ENCODE measurements at places on chromosomes 1 and 21.
A peak's percentile ranks its signal among the peaks of the same experiment; 100 is the strongest.

DNA sequence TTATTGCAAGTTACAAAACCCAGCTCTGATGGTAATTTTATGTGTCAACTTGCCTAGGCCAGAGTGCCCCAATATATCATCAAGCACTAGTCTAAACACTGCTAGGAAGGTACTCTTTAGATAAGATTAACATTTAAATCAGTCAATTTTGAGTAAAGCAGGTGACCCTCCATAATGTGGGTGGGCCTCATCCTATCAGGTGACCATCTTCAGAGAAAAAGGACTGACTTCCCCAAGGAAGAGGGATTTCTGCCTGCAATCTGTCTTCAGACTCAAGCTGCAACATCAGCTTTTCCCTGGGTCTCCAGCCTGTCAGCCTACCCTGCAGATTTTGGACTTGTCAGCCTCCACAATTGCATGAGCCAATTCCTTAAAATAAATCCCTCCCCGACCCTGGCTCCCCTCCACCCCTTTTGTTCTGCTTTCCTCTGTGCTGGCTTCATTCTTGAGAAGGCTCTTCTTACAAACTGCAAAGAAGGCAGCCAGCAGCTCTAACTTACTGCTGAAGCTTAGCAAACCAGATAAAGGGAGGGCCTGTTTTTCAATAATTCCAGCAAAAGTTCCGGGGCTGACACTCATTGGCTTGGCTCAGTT lies 56.4 kb upstream of the RUNX3 start:
- DNase-seq, result no peak

GRCh38 chr1:225848030-225848955 lies 33.9 kb downstream of the TMEM63A start:
- DNase-seq, result no peak

DNA sequence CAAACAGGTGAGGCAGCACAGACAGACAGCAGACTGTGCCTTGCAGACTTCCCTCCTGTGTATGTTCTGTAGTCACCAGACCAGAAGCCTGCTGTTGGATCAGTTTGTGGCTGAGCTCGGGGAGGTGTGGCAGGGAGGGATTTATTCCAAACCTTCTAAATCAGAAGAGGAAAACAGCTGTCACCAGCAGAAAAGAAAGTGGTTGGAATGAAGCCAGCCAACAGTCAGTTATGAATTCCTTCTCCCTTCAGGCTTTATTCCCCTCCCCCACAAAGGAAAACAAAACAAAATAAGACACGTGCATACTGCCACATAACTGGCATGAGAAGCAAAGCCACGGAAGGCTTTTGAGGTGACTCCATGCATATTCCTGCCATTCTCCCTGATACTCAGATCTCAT lies 19.0 kb upstream of the PIGV start:
- no peak for DNase-seq

DNA sequence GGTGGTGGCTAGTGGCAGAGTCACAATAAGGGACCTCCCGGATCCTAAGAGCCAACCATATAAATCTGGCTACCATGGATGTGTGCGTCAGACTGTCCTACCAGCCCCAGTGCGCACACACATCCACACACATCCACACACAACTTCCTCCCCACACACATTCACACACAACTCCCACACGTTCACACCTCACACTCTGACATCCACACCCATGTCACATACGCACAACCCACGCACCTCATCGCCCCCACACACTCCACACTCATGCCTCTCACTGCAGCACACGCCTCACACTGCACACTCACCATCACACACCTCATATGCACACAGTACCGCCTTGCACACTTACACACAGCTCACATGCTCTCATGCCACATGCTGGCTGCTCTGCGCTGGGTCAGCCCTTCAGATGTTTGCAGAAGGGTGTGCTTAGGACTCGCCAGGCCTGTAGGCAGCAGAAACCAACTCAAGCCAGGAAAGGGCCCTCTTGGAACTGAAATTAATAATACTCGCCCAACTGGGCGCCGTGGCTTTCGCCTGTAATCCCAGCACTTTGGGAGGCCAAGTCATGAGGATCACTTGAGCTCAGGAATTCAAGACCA lies 3.0 kb downstream of the LDLRAD2 start:
- DNase-seq, result no peak

DNA sequence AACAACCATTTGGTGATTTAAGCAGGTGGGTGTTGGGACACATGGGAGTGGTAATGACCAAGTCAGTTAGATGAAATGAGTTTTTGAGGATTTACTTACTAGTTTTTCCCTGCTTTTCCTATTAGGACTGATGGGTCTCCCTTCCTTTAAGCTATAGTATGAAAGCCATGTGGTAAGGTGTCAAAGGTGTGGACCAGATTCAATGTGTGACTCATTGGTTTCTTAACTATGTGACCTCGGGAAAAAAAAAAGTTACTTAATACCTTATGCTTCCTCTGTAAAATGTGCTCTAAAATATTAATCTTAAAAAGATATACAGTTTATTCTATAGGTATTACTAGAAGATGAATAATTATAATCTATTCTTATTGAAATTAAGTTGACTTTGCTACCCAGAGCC lies 93.7 kb downstream of the DUSP10 start:
- DNase-seq, result no peak

GRCh38 chr1:114079596-114080190 lies 74.0 kb downstream of the SYT6 start:
- DNase-seq, result no peak

GRCh38 chr21:18387994-18388393 lies 15.6 kb downstream of the TMPRSS15 start:
- DNase-seq, result no peak

DNA sequence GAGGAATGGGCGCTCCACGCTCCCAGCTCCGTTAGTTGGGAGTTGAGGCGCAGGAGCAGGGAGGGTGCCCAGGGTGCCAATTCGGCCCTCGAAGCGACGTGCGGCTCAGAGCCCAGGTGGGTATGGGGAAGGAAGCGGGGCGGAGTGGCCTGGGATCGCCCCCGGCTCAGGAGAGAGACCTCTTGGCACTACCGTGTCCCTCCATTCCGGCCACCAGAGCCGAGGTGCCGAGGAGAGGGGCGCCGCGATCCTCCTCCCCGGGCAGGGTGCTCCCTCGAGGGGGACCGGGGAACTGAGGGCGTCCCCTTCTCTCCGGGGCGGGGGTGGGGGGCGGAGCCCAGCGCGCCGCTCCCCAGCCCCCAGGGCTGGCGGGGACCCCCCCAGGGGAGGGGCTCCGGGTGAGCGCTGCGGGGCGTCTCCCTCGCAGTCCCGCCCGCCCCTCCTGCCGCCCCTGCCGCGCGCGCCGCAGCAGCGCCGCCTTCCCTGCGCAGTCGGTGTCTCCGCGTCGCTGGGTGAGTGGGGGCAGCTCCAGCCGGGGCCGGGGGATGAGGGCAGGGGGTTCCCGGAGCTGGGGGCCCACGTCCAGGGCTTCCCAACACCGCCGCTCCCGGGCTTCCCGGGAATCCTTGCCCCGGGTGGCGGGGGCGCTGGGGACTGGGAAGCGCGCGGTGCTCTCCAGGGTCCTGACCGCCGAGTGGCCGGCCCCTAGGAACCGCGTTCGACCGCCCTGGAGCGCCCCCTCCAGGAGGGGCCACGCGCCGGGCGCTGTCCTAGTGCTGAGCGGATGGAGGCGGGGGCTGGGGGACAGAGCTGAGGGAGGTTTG lies at the start of gene HPCA:
Gene HPCA, plus strand, starts transcription at position 488 of the 824 bp plus-strand sequence. CDS start 2,408 bp downstream, outside the sequence.
- no peak for DNase-seq

- no peak for DNase-seq
These were observed 85.8 kb upstream of the DIRAS3 start for GRCh38 chr1:68136187-68136586.

- DNase-seq, result no peak
These were observed 600.5 kb downstream of the LTN1 start for GRCh38 chr21:28391938-28392849.

DNA sequence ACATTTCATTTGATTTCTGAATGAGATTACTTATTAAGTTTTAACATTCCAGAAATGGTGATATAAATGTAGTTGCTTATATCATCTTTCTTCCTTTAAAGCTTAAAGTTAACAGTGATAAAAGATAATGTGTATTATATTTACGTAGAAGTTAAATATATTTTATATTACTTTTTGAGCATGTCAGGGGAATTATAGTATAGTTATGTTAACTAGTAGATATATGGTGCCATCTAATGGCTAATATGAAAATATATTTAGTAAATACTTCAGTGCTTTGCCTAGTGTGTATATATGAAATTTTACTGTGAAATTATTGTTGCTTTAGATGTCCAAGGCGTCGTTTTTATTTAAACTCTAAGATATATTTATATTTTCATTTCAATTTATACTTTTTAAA lies 51.5 kb downstream of the SYT14 start:
- DNase-seq, result no peak

- no peak for DNase-seq
These were observed 22.0 kb downstream of the SELL start for GRCh38 chr1:169689395-169689794.

DNA sequence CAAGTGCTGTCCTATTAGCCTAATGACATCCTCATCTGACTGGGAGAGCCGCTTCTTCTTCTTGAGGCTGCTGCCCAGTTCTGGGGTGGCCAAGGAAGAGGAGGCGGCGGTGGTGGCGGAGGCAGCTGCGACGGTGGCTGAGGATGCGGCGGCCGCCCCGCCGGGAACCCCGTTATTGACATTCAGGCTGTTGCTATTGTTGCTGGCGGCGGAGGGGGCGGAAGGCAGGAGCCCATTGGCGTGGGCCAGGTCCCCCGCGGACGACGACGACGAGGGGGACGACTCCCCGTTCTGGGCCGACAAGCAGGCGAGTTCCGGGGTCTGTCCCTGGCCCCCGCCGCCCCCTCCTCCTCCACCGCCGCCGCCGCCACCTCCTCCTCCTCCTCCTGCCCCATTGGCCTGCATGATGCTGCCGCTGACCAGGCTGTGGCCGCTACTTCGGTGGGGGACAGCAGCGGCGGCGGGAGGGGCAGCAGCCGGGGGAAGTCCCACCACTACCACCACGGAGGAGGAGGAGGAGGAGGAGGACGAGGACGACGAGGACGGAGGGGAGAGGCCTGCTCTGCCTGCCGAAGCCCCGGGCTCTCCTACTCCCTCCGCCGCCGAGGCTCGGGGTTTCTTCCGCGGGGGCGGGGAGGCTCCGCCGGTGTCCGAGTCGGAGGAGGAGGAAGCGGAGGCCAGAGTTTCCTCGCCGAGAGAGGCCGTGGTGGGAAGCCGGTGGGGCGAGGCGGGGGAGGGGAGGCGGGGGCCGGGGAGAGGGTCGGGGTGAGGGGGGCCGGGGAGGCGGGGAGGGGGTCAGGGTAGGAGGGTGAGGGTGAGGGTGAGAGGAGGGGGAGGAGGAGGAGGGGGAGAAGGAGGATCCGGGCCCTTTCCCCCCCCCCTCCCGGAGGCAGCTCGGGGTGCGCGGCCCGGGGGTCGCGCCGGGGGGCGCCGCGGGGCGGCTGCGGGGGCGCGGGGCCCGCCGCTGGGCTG lies 610 bp downstream of the WDR26 start:
- DNase-seq, result peak; percentile 37

- DNase-seq, result no peak
These were observed 59.3 kb downstream of the SH3BGR start for GRCh38 chr21:39511102-39511501.

GRCh38 chr1:93033785-93034184 lies 45.3 kb upstream of the MTF2 start:
- DNase-seq, result no peak

DNA sequence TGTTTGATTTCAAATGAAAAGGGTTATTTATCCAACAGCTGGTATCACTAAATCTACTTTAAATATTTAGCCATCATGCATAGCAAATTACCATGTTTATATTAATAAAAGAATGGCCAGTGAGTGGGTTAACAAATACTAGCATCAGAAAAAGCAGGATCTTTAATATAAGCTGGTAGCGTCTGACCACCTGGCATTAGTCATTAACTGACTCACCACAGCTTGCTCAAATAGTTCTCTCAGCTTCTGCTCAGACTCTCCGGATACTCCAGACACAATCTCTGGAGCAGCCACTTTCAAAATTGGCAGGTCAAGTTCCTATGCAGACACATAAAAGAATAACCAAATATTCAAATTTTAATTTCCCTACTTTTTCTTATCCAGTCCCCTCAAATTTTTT lies 29.6 kb downstream of the NVL start:
- no peak for DNase-seq

DNA sequence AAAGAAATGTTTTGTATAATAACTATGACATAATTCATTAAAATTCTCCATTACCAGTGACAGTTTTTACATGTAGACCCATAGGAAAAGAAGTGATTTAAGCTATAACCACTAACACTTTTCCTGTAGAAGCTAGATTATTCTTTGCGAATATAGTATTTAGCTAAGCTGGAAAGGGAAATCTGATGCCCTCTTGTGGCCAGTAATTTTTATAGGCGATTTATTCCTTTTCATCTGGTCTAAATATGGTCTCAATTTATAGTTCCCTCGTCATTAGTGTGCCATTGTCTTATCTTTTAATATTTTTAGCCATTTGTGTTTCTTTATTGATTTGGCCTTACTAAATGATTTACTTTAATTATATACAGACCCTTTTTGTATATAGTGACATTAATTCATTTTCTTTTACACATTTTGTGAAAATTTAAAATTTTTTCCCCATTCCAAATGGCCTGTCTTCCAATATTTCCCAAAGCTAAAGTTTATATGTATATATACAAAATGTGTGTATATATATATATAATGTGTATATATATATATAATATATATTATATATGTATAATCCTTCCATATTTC lies 26.7 kb downstream of the BTG3 start:
- no peak for DNase-seq

DNA sequence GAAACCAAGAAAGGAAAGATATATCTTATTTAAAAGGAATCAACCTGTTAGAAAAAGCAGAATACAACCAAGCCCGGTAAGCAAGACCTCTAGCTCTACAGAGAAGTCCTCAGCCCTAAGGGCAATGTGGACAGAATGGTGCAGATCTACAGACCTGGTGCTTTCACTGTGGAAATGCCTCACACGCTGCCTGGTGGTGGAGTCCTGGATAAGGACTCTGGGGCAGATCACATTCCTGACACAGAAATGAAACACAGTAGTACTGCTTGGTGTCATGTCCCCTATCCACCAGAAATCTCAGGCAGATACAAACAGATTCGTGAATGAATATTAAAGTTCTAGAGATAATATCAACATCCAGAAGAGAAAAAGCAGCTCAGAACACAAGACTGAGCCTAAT lies 6.8 kb downstream of the CNN3 start:
- no peak for DNase-seq

GRCh38 chr1:159815926-159816325 lies 10.7 kb upstream of the SLAMF8 start:
- no peak for DNase-seq

GRCh38 chr1:18396247-18396980 lies 84.3 kb upstream of the KLHDC7A start:
- no peak for DNase-seq

DNA sequence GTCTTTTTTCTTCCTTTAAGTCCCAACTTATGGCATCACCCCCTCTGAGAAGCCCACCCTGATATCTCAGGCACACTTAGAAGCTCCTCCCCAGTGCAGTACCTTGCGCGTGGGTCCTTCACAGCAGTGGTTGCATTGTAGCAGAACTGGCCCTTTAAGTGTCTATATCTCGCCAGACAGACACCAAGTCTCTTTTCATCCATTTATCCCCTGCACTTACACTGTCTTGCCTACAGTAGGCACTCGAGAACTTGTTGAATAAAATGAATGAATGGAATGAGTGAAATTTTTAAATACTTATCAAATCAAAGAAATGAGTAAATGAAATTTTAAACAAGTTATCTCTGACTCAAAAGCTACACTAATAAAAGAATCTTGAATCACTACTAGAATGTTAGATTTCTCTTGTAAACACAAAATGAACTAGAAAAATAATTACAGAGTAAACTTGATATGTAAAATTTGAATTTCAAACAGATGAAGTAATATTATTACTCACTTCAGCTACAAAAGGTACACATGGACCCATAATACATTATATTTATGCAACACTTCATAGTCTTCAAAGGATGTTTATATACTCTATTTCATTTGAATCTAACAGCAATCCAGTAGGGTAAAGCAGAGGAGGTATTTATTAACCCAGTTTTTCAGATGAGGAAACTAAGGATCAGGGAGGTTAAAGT lies 54.7 kb upstream of the MAN1A2 start:
- no peak for DNase-seq
